ENCODE measurements at places on chromosomes 4 and X. TPM values are rescaled to one million over a fixed set of nuclear protein-coding genes. Genes with fewer than 3 reads are reported as not detected.

- DNase-seq = no peak
These were observed 290.7 kb upstream of the FAM241A start for GRCh38 chr4:111854494-111855087.

DNA sequence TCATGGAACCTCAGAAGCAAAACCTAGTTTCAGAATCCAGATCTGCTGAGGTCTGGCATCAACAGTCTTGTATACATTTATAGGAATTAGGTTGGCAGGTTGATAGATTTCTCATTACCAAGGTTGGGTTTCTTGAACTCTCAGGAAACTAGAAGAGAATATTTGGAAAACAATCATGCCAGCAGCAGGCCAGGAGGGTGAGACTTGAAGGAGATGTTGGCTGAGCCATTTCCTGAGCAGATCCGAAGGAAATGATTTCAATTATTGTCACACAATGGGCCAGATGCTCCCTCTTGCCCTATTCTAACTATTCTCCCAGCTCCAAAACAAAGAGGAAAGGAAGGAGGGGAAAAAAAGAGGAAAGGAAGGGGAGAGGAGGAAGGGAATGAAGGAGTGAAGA is 45.2 kb downstream of the SHROOM4 start:
- DNase-seq = no peak

The ADH7 gene
- total RNA-seq = not detected

The HTR2C gene
- not detected for total RNA-seq

DNA sequence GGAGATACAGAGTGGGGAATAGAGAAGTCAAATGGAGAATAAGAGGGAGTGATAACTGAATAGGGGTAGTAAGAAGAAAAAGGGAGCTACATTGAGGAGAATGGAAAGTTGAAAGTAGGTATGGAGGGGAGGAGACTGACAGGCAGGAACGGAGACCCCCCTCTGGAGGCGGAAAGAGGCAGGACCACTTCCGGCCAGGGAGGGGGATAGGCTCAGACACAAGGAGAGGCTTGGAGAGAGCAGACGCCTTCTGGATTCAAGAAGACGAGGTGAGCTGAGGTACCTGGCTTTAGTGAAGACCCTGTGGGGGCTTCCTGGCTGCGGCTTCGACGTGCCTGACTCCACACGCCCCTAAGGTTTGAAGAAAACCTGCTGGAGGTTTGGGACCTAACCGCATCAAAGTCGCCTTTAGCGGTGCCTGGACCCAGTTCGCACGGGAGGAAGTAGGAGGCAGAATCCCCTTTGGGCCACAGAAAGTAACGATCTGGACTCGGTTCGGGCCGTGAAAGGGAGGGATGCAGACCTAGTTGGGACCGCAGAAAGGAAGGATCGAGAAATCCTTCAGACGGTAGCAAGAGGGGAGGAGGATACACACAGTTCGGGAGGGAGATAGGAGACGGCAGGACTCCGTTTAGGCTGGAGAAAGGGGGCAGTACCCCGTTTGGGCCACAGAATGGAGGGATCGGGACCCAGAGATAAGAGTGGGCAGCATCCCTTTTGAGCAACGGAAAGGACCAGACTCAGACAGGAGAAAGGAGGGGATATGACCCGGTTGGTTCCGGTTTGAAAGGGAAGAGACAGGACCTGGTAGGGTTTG is at the start of gene TRO:
TRO (plus strand) TSS at position 215 of the 817 bp plus-strand sequence. CDS start 1,423 bp downstream, outside the sequence.
- peak; percentile 2 for DNase-seq

- peak; percentile 8 for DNase-seq
These were observed 78.2 kb downstream of the IL21 start for GRCh38 chr4:122542411-122543236.

GRCh38 chr4:124390861-124391260 is 321.7 kb downstream of the ANKRD50 start:
- no peak for DNase-seq

The POLN gene
- 3.8 TPM for total RNA-seq

DNA sequence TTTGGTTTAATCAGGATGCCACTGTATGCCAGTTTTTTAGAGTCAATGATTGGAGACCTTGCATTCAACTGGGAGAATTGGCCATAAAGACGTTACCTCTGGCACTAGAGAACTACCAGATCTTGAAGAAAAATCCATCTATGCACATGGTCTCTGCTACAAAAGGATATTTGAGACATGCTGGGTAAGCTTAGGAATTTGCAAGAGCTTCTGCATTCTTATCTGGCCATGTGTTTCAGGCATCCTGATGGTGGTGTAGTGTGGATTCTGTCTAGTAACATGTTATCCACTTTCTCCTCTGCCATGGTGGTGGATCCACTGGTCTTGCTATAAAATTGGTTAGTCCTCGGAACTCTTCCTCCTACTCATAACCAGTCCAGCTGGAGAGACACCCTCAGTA is 185.3 kb upstream of the WDFY3 start:
- DNase-seq = no peak

GRCh38 chr4:40747207-40747835 is 2.4 kb upstream of the NSUN7 start:
- no peak for DNase-seq

DNA sequence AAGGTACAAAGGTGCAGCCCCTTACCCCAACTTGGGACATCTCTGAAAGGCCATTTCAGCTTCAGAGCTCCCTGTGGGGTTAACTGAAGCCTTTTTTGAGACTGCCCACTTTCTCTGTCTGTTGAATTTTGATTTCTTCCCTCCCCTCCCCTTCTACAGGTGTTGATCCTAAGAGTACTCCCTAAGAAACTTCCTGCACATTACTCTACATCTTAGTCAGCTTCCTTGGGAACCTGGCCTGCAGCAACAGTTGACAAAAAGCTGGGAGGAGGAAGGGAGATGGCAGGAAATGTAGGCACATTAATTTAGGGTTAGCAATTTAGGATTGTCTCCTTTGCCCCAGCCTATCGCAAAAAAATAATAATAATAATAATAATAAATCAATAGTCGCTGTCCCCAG is 1.2 kb upstream of the IDS start:
- DNase-seq = no peak

The SPANXC gene
- total RNA-seq = not detected

The CCDC149 gene
- total RNA-seq = 0.44 TPM

DNA sequence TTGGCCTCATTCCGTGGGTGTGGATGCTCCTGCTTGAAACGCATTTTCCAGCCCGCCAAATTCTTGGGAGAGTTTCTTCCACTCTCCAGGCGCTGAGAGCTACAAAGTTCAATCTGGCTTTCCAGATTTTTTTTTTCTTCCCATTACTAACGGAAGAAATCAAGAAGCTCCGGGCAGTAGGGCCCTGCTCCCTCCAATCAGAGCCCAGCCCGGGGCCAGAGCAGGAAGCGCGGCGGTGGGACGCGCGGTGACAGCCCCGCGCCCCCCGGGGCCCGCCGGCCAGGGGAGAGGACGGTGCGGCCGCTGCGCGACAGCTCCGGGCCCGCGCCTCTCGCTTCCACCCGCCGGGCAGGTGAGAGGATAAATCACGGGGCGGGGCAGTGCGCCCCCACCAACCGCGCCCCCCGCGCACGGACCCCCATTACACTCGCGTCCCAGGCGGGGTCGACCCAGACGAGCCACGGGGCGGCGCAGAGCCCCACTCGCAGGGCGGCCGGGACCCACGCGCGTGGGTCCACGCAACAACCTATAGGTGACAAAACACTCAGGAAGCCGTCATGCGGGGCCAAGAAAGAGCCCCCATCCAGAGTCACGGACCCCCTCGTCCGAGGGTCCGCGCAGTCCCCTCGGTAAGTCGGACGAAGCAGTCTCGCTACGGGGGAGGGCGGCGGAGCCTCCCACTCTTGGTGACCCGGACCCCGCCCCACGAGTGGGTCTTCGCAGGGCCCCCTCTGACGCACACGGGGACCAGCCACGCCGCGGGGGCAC is 868 bp downstream of the AFAP1 start:
- DNase-seq = peak; percentile 24

The CCDC120 gene
- total RNA-seq = 9.8 TPM

- DNase-seq = no peak
These were observed 8.5 kb downstream of the PITX2 start for GRCh38 chr4:110614173-110614963.

The ALB gene
- not detected for total RNA-seq

The TASL gene
- total RNA-seq = 2.8 TPM

DNA sequence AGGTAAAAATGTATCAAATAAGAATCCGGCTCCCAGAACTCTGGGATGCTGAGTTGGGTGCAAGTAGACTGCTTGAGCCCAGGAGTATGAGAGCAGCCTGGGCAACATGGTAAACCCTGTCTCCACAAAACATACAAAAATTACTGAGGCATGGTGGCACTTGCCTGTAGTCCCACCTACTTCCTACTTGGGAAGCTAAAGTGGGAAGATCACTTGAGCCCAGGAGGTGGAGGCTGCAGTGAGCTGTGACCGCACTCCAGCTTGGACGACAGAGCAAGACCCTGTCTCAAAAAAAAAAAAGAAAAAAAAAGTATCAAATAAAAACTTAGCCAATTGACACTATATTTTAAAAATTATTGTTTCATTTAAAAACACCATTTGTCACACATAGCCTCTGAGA is 84.4 kb downstream of the FBXW7 start:
- DNase-seq = no peak

- DNase-seq = no peak
These were observed 19.4 kb downstream of the TMSB4X start for GRCh38 chrX:12994321-12994720.

The SYTL4 gene
- total RNA-seq = not detected

The RNF212 gene
- total RNA-seq = 2.4 TPM

DNA sequence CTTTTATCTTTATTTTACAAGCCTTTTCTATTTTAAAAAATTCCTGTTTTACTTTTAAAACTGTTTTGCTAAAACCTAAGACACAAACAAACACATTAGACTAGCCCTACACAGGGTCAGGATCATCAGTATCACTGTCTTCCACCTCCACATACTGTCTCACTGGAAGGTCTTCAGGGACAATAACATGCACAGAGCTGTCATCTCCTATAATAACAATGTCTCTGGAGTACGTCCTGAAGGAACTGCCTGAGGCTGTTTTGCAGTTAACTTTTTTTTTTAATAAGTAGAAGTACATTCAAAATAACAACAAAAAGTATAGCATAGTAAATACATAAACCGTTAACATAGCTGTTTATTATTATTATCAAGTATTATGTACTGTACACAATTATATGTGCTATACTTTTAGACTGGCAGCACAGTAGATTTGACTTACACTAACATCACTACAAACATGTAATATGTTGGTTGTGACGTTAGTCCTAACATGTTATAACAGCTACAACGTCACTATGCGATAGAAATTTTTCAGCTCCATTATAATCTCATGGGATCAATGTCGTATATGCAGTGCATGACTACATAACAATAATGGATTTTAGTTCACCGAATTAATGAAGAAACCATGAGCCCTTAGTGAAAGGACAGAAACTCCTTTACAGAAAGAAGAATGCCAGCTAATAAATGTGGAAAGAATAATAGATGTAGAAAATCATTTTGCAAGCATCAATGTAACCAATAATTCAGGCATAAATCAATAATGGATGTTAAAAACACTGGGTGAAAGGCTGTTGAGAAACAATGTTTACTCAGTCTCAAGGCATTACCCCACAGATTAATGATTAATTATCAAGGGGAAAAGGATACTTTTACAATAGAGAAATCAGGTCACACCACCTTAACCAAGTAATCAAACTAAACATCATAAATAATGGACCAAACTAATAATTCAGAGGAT is 49.2 kb downstream of the FBXW7 start:
- no peak for DNase-seq

GRCh38 chrX:34585561-34585960 is 71.5 kb downstream of the TMEM47 start:
- no peak for DNase-seq

DNA sequence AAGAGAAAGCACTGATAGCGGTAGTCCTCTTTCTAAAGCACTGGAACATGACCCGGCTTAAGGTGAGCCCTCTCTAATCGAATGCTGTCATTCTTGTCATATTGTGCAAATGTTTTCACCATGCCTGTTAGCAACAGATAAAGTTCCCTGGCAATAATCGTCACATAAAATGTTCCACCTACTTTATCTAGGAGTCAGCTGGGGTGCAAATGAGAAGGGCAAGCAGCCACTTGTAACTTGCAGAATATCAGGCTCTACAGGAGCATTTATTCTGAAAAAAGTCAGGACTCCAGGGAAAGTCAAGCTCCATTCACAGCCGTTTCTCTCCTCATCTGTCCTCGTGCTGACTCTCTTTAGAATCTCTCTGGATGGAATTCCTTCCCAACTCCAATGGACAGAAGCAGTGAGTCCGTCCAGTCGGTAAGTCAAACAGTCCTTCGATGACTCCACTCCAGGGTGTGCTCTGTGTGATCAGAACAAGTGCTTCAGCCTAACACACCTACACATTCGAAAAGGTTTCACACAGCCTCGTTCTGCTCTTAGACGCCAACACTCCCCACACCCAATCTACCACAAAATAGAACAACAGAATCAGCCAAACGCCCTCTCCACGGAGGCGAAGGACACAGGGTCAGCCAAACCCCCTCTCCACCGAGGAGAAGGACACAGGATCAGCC is 101.7 kb upstream of the FRG1 start:
- no peak for DNase-seq

GRCh38 chr4:155724731-155725130 is 34.1 kb upstream of the GUCY1B1 start:
- DNase-seq = no peak

DNA sequence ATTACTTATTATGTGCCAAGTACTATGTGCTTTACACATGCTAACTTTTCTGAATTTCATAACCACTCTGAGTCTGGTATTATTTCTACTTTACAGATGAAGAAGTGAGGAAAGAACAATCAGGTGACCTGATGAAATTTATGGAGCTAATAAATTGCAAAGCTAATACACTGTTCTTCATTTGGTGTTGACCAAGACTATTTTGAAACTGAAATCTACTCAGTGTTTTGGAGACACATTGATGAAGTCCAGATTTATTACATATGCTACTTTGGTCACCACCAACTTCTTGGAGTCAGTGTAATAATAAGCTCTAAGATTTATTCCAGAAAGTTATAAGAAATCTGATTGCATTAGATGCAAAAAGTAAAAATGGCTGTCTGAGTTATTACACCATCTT is 637.9 kb downstream of the FAT4 start:
- DNase-seq = no peak

- peak; percentile 10 for DNase-seq
These were observed 160.4 kb upstream of the GPR101 start for GRCh38 chrX:137194164-137194563.

The NXF2B gene
- not detected for total RNA-seq

DNA sequence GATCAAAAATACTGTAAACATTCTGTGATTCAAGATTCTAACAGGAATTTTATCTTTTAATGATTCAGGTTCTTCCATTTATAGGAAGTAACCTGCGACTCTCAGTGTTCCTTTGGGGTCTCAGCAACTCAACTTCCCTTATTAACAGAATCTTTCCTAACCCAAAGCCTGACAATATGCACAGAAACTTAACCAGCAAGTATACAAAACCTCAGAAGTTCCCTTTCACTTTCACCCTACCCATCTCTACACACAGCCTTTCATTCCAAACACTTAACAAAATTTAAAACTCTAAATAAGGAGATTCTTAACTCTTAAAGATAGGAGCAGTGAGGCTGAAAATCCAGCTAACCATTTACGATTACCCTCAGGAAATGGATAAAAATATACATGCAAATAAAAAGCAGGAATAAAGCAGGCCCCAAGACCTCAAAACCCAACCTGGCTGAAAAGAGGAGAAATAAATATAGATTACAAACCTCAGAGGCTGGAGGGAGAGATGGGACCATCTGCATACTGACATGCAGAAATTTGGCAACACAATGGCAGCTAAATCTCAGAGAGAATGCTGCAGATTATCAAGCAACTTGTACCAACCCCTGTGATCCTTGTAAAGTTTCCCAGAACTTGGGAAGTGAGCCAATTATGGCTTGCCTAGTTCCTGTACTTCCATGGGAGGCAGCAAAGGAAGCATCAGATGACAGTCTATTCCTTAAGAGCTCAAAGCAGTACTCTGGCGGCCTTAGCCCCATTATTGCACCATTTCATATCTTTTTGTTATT is 101.0 kb downstream of the ATP11C start:
- DNase-seq = no peak

The XAGE3 gene
- total RNA-seq = not detected
